ENCODE measurements at places on chromosomes 2 and 18.

- DNase-seq: peak; percentile 75
These were observed 48.5 kb downstream of the SMAD7 start for GRCh38 chr18:48902023-48902855.

DNA sequence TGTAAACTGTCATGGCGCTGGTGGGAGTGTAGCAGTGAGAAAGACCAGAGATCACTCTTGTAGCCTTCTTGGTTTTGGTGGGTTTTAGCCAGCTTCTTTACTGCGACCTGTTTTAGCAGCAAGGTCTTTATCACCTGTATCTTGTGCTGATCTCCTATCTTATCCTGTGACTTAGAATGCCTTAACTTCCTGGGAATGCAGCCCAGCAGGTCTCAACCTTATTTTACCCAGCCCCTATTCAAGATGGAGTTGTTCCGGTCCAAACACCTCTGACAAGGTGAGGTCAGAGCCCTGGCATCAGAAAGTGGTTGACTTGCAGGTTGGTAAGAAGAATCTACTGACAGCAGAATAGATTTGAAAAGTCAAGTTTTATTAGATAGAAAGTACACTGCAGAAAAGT, 55.0 kb upstream of the MSH6 start:
- no peak for DNase-seq

DNA sequence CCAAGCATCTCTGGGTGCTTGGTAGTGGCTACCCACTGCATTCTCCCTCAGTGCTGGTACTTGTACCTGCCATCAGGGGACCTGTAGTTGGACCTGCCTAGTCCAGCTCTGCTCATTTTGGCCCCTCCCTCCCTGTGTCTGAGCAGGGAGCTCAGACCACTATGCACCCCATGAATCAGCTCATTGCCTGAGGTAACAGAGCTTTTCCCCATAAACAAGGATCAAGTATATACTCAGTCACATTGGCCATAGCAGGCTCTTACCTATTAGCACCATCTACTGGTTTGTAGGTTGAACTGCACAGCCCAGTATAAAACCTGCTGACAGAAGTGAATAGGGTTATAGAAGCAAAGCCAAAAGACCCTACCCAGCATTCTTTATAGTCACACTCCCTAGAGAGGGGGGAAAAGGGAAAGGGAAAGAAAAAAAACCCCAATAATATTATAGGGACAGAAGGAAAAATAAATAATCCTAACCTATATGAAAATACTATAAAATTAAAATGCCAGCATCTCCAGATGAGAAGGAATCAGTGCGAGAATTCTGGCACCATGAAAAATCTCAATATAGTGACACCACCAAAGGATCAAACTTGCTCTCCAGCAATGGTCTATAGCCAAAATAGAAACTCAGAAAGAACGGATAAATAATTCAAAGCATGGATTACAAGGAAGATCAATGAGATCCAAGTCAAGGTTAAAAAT, 6.9 kb upstream of the FLACC1 start:
- peak; percentile 28 for DNase-seq

GRCh38 chr2:132387126-132387525, 29.5 kb upstream of the GPR39 start:
- no peak for DNase-seq

GRCh38 chr18:52937840-52938239, 597.8 kb downstream of the DCC start:
- DNase-seq: no peak

GRCh38 chr2:203225423-203226039, 13.3 kb upstream of the CYP20A1 start:
- DNase-seq: no peak

- DNase-seq: no peak
These were observed 18.0 kb upstream of the SAG start for GRCh38 chr2:233289648-233290047.

GRCh38 chr18:61076986-61077385, 256.2 kb upstream of the CDH20 start:
- DNase-seq: no peak

DNA sequence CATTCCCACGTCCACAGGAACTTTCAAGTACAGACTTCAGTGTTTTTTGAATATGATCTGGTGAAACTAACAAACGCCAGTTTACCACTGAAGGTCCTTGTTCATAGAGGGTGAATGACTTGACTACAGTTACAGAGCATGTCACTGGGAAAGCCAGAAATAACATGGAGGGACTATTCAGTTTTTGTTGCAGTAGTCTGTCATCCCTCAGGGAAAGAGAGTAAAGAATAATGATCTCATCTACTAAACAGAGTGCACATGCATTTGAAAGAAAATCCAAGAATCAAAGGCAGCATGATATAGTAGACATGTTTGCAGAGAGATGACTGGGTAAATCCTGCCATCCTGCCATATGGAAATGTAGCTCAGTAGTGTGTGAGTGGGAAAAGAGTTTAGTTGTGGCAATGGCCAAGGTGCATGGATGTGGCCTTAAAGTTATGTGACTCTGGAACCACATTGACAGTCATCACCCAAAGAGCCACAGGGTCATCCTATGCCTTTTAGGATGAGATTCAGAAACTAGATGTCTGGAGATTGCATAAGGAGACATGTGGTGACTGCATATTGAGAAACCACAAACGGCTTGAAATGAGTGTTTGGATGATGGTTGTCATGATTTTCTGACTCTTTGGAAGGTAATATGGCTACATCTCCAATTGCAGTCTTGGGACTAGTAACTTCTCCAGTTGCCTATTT, 125.3 kb upstream of the ZEB2 start:
- no peak for DNase-seq

DNA sequence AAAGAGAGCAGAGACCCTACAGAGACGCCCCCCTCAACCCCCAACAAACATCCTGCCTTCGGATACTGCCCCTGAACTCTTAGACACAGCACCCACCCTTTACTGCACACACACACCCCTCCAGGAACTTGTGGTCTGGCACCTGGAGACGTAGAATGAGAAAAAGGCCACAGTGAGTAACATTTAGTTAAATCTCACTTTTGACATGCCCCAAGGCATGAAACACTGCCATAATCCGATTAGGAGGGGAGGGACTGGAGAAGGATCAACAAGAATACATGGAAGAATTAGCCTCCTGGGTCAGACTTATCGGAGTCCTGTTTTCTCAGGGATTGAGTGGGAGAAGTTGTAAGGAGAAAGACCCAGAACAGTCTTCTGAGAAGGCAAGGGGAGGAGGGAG, 4.1 kb downstream of the CDK5R2 start:
- no peak for DNase-seq

DNA sequence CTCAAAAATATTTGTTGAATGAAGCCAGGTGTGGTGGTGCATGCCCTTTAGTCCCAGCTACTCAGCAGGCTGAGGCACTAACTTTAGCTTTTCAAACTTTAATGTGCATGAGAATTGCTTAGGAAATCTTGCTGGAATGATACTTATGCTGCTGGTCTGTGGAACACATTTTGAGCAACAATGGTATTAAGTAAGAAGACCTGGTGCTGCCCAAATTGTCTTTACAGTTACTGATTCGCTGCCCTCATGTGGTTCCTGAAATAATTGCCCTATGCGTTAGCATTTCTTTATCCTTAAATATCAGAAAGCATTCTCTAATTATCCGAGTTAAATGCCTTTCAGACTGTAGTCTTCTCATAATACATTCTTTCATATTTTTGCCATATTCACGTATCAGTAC, 76.0 kb upstream of the SESTD1 start:
- DNase-seq: no peak

GRCh38 chr2:219707496-219708285, 80.3 kb downstream of the SLC4A3 start:
- no peak for DNase-seq

GRCh38 chr18:36527051-36527450, 229.5 kb downstream of the FHOD3 start:
- no peak for DNase-seq

GRCh38 chr2:18378020-18378653, 182.3 kb downstream of the RDH14 start:
- DNase-seq: peak; percentile 62

Measured in SK-N-SH (cell line).